ENCODE measurements at places on chromosomes 2 and 18. TPM values are rescaled to one million over a fixed set of nuclear protein-coding genes. Genes with fewer than 3 reads are reported as not detected.

Gene HRH4
- not detected for total RNA-seq

GRCh38 chr2:99101697-99102096 lies 39.8 kb upstream of the C2orf15 start:
- H3K4me3 ChIP-seq, result no peak overlapping the region
- H3K4me1 ChIP-seq, result no peaks in the 10 kb centered on the region
- no peak overlapping the region for H3K27ac ChIP-seq
- no peak for DNase-seq

DNA sequence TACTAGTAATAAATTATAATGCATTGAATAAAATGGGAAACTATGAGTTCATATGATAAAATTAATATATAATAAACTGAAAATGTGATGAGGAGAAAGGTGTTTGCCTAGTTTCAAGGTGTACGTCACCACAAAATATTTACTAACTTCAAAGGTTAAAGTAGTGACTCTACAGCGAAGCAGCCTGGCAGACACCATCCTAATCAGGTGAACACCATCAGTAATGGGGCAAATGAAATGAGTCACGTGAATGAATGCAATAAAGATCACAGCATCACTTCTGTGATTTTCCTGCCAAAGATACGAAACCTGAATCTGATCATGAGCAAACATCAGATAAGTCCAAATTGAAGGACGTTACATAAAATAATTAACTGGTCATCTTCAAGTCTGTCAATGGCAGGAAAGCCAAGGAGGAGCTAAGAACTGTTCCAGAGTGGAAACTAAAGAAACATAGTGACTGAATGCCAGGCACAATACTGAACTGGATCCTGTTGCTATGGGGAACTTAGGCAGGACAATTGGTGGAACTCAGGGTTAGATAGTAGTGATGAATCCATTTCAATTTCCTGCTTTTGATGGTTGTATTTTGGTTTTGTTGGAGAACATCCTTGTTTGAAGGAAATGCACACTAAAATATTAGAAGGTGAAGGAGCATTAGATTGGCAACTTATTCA lies 12.1 kb upstream of the NOSTRIN start:
- no peaks in the 10 kb centered on the region for H3K27me3 ChIP-seq
- no peaks in the 10 kb centered on the region for H3K4me1 ChIP-seq
- no peak overlapping the region for H3K27ac ChIP-seq
- no peak for DNase-seq
- H3K4me3 ChIP-seq, result no peak overlapping the region
- H3K36me3 ChIP-seq, result no peaks in the 10 kb centered on the region

Gene TUBA3E
- not detected for total RNA-seq

Gene TRAPPC8
- total RNA-seq, result 40.5 TPM

Gene FAM110C
- total RNA-seq, result not detected

DNA sequence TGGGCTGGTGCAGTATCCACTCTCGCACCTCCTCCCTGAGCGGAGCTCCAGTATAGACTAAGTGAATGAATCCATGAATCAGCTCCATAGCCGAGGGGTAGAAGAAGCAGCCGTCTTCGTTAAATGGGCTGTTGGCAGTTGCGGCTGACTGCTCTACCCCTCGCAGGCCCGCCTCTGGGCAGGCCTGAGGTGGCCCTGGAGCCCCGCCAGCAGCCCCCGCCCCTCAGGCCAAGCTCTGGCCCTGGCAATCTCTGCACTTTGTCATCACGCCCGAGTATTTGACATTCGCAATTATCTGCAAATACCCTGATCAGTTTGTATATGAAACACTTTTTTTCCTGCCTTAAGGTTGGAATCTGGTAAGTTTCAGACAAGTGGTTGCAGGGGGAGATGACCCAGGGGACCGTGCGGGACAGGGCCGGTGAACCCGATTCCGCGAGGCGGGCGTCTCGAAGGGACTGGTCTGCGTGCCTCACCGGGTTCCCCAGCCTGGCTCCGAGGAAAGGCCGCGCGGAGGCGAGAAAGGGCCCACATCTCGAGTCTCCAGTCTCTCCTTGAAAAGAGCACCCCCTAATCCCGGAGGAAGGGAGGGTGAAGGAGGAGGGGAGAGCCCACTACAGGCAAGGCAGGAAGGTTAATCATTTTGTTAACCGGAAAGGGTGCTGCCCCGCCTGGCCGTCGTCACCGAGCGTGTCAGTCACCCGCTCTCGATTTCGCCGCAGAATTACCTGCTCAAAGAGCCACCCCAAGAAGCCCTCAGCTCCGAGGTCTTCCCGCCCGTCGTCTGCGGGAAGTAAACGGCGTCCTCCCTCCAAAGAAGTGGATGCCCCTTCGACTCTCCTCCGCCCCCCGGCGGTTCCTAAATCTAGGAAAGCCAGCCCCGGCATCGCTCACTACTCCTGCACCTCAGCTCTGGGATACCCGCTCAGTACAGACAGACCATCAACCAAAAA lies 11.1 kb upstream of the SATB2 start:
- no peaks in the 10 kb centered on the region for H3K36me3 ChIP-seq
- peaks cover 6% of the 10 kb centered on the region for H3K27me3 ChIP-seq
- DNase-seq, result no peak
- no peak overlapping the region for H3K4me3 ChIP-seq
- peaks cover under 1% of the 10 kb centered on the region for H3K4me1 ChIP-seq

DNA sequence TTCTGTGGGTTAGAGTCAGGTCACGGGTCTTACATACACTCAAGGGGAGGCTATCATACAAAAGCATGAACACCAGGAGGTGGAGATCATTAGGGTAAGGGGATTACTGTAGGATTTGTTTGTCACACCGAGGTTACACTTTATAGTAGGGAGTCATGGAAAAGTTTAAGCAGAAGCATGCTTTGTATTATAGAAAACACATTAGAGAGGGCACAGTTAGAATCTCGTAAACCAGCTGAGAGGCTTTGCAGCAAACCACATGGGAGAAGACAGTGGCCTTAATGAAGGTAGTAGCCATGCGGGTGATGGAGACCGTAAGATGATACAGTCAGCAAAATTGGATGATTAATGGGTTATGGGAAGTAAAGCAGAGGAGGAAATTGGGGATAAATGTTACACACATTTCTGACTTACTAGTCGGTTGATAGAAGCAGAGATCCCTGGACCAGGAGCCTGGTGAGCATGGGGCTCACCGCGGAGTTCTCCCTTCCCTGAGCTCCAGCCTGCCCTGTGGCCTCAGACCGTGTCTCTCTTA lies 75.6 kb downstream of the MAPRE2 start:
- H3K27ac ChIP-seq, result no peak overlapping the region
- no peaks in the 10 kb centered on the region for H3K4me1 ChIP-seq
- H3K36me3 ChIP-seq, result no peaks in the 10 kb centered on the region
- H3K27me3 ChIP-seq, result no peaks in the 10 kb centered on the region

Gene TRIM43
- total RNA-seq, result not detected

Gene SLC4A5
- total RNA-seq, result not detected

Gene YES1
- 98.6 TPM for total RNA-seq

Gene CTLA4
- total RNA-seq, result not detected

Gene BOK
- 338 TPM for total RNA-seq

DNA sequence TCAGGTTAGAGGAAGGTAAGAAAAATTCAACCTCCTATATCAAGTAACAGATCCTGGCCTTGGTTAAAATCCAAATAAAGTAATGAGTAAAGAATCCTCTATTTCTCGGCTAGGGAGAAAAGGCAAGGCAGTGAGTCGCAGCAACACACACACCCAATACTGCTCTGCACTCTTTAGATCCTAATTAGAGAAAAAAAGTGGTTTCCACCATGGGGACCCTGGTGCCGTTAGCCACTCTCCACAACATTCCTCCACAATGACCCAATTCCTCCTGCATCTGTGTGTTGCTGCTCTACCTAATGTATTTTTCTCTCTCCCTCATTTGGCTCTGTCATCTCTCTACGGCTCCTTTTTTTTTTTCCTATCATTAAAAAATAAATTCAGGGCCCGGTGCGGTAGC lies 462.7 kb downstream of the METTL4 start:
- no peak overlapping the region for H3K27ac ChIP-seq
- H3K27me3 ChIP-seq, result no peaks in the 10 kb centered on the region
- peak; percentile 23 for DNase-seq
- no peak overlapping the region for H3K4me3 ChIP-seq

GRCh38 chr2:136874258-136874657 lies 108.9 kb downstream of the THSD7B start:
- no peak overlapping the region for H3K4me3 ChIP-seq
- H3K4me1 ChIP-seq, result no peaks in the 10 kb centered on the region
- no peaks in the 10 kb centered on the region for H3K27me3 ChIP-seq
- no peak for DNase-seq
- no peaks in the 10 kb centered on the region for H3K36me3 ChIP-seq

DNA sequence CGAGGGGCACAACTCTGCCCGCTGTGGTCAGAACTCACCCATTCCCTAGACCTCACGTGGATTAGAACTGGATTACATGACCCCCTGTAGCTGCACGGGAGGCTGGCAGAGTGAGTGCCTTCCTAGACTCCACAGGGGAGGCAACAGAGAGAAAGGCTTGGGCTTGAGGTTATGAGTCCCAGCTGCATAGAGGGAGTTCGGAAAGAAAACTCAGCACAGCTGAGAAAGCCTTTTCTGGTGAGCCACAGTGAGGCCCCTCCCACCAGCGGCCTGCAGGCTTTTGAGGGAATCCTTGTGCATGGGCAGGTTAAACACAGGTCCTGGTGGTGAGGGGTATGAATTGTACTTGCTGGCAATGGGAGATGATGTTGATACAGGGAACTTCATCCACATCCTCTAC lies 217.3 kb downstream of the FHOD3 start:
- no peak overlapping the region for H3K27ac ChIP-seq
- no peaks in the 10 kb centered on the region for H3K36me3 ChIP-seq
- H3K4me3 ChIP-seq, result no peak overlapping the region

Gene INSIG2
- 6.0 TPM for total RNA-seq

DNA sequence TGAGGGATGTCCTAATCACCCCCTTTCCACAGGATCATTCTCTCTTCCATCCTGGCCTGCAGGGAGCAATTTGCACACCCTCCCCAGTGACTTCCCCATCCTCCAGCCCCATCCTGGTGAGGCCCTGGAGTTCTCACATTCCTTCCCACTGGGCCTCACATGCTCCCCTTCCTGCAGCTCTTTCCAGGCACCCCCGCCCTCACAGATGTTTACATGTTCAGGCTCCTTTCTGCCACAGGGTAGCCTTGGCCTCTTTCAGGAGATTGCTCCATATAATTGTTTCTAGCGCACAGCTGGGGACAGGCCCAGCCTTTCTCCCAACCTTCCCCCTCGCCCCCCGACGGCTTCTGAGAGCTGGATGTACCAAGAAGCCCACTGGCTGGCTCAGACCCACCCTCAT lies 288.4 kb upstream of the TRIB2 start:
- no peaks in the 10 kb centered on the region for H3K27me3 ChIP-seq
- H3K4me3 ChIP-seq, result no peak overlapping the region
- DNase-seq, result peak; percentile 70
- peak overlapping the region; percentile 71 for H3K27ac ChIP-seq
- peaks cover 41% of the 10 kb centered on the region for H3K4me1 ChIP-seq

GRCh38 chr2:168432565-168433186 lies 23.4 kb upstream of the CERS6 start:
- no peaks in the 10 kb centered on the region for H3K36me3 ChIP-seq
- H3K4me3 ChIP-seq, result no peak overlapping the region
- no peak overlapping the region for H3K27ac ChIP-seq
- H3K27me3 ChIP-seq, result no peaks in the 10 kb centered on the region

- H3K4me1 ChIP-seq, result no peaks in the 10 kb centered on the region
- no peak overlapping the region for H3K4me3 ChIP-seq
- no peak overlapping the region for H3K27ac ChIP-seq
- no peak for DNase-seq
- no peaks in the 10 kb centered on the region for H3K27me3 ChIP-seq
Measured at GRCh38 chr2:103232865-103233264, 471.0 kb downstream of the TMEM182 start.

DNA sequence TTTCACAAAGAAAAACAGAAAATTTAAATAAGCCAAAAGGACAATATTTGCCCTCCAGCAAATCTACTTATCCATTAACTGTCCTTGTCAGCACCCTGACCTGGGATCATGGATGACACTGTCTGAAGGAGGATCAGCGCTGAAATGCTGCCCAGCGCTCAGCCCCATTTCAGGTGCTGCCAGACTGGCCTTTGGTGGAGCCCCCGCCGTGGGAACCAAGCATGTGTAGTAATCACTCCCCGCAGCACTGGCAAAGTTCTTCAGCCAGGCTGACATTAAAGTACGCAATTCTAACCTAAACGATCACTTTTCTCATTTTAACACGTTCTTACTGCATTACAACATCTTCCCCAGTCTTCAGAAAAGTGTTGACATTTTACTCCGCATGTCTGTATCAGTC lies 108.6 kb upstream of the GPC1 start:
- H3K27me3 ChIP-seq, result 0 out of 2 replicates have a peak, but pooled peaks cover 5% of the 10 kb centered on the region
- no peak overlapping the region for H3K4me3 ChIP-seq
- no peak overlapping the region for H3K27ac ChIP-seq
- peak; percentile 12 for DNase-seq

DNA sequence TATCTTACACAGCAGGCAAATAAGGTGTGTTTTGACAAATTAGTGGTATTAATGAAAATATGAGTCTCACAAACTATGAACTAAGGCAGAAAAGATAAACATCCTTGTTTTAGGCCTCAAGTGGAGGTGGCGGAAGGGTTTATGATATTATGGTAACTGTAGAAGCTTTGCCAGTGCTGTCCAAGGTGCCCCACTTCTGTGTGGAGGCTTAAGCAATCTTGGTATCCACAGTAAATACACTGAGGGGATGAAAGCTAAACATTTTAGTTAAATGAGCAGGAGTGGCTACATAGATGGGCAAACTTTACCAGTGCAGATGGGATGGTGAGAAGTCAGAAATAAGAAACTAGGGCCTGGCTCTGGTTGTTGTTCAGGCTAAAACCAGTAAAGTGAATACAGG lies 84.7 kb downstream of the BARD1 start:
- H3K27ac ChIP-seq, result no peak overlapping the region
- peaks cover 37% of the 10 kb centered on the region for H3K36me3 ChIP-seq
- H3K27me3 ChIP-seq, result no peaks in the 10 kb centered on the region
- H3K4me1 ChIP-seq, result no peaks in the 10 kb centered on the region
- DNase-seq, result no peak
- no peak overlapping the region for H3K4me3 ChIP-seq

- H3K27me3 ChIP-seq, result no peaks in the 10 kb centered on the region
- H3K27ac ChIP-seq, result no peak overlapping the region
- no peak overlapping the region for H3K4me3 ChIP-seq
- peaks cover 25% of the 10 kb centered on the region for H3K36me3 ChIP-seq
- H3K4me1 ChIP-seq, result peaks cover 15% of the 10 kb centered on the region
- DNase-seq, result no peak
Measured at GRCh38 chr2:240589375-240589774, 2.8 kb downstream of the CAPN10 start.

- H3K4me3 ChIP-seq, result no peak overlapping the region
- H3K4me1 ChIP-seq, result peaks cover 5% of the 10 kb centered on the region
- no peak overlapping the region for H3K27ac ChIP-seq
- no peak for DNase-seq
- no peaks in the 10 kb centered on the region for H3K36me3 ChIP-seq
- 0 out of 2 replicates have a peak, but pooled peaks cover 2% of the 10 kb centered on the region for H3K27me3 ChIP-seq
Measured at GRCh38 chr2:61660511-61661388, 122.6 kb upstream of the XPO1 start.
